Naive thymus-derived CD8-positive, alpha-beta T cell (primary cell): ENCODE measurements at places on chromosomes 11 and 22.

- DNase-seq = no peak
Measured at GRCh38 chr11:83544846-83545245, 258.7 kb upstream of the CCDC90B start.

DNA sequence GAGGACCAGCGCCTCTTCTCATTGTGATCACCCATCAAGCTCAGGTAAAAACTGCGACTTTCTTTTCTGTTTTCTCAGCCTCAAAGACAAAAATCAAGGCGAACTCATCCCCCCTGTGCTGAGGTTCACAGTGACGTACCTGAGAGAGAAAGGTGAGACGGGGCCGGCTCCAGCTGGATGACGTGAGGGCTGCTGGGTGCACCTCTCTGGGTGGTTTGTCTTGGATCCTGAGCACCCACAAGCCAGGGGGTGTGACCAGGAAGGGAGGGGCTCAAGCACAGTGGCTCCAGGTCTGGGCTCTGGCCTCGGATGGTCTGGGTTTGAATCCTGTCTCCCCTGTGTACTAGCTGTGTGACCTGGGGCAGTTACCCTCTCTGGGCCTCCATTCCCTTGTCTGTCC is 92.8 kb downstream of the ARHGAP8 start:
- no peak for DNase-seq

GRCh38 chr11:72700146-72700545 is 25.9 kb upstream of the PDE2A start:
- DNase-seq = no peak

DNA sequence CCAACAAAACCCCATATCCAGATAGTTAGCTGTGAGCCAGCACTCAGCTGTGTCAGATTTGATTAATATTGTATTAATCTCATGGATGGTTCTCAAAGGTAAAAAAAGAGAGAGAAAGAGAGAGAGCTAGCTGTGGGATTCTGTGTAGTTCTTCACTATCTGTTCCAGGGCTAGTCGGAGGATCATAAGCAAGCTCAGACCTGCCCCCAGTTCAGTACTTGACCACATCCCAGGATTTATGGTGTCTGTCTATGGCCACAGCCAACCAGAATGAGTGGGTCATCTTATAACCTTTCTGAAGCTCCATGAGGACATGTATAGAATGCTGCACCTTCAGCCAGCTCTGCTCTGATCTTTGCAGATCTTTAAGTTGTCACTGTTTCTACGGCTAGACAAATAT is 13.5 kb upstream of the B3GNT6 start:
- no peak for DNase-seq

GRCh38 chr11:65834202-65834601 is 439 bp downstream of the SNX32 start:
- DNase-seq = no peak

GRCh38 chr11:1922481-1923081 is 3.1 kb downstream of the TNNT3 start:
- DNase-seq = no peak

DNA sequence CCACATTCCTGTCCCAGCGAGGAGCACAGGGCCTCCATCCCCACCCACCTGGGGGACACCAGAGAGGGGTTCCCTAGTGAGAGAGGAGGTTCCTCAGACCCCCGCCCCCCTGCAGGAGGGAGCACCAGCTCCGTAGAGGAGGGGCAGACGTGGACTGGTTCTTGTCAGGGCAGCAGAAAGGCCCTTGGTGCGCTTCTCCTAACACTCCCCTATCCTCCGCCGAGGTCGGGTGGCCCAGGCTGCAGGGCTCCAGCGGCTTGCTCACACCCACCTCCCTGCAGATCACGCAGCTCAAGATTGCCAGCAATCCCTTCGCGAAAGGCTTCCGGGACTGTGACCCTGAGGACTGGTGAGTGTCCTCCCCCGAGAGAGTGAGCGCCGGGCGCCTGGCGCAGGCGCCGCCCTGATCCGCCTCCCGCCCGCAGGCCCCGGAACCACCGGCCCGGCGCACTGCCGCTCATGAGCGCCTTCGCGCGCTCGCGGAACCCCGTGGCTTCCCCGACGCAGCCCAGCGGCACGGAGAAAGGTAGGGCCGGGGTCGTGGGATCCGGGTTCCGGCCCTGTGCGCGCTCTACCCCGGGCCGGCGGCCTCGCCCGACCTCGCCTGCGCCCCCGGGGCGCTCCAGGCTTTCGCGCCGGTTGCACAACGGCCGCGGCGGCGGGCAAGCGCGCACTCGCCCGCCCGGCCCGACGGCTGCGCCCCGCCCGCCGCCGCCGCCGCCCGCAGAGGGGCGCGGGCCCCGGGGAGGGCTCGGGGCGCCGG is 5.1 kb downstream of the TBX1 start:
- no peak for DNase-seq

DNA sequence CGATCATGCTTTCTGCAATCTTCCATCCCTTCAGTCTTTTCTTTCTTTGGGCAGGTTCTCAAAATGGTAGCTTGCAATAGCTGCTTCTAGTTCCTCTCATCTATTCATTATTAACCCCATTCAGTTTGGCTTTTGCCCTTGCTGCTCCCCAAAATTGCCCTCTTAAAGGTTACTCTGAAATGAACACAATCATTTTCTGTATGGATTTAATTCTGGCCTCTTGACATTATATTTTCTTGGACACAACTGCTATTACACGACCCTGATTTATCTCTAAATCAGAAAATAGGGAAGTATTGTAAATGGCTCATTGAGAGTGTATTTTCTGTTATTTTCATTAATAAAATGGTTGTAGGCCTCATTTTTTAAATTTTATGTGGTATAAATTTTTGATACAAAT is at the start of gene ANGPTL5:
TSS of gene ANGPTL5 (minus strand) at position 101 of the 400 bp plus-strand sequence. CDS start 8,613 bp downstream, outside the sequence.
- DNase-seq = no peak

DNA sequence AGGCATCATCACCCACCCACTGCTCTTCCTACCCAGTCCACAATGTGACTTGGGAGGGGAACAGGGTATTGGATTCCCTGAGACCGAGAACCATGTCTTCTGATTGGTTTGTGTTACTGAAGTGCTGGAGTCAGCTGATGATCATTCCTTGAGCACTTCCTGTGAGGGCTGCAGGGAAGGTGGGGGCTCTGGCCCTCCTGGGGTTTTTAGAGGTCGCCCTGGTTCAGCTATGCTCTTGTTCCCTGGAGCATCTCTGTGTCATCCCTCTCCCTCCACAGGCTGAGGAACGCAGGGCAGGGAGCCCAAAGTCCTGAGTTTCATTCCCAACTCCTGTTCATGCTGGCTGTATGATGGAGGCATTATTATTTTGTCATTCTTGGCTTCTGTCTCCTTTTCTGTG is 6.7 kb downstream of the ZC3H7B start:
- DNase-seq = no peak

- DNase-seq = no peak
Measured at GRCh38 chr11:57134284-57134683, 47.5 kb upstream of the LRRC55 start.

- no peak for DNase-seq
Measured at GRCh38 chr11:6620636-6621035, 1.4 kb upstream of the TPP1 start.

DNA sequence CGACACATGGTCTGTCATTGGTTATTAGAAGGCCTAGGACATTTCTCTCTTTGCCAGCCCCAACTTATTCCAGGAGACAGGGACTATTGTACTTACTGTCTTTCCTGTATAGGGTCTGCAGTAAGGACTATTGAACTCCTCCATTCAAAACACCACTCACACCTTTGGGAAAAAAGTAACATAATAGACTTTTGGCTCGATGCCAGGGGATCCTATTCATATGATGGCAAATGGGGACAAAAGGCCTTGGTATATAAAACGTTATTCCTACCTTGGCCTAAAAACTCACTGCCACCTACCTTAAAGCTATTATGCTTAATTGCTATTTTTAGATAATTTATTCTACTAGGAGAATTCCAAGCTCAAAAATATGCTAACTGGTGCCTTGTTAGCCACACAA is 6.3 kb upstream of the NDUFC2 start:
- DNase-seq = no peak

DNA sequence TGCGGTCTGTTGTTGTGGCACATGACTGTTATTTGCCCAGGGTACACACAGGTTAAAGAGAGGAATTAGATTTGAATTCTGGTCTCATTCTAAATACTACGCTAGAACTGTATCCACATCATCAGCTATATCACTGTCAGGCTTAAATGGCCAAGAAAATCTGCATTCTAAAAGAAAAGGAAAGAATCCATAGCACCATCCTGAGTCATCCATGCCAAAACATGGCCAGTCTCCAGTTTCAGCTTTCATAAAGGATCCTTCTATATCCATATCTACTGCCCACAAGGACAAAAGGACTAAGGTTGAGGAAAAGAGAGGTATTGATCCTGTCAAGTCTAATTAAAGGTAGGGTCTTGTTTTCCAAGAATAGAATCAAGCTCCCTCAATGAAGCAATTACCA is 73.6 kb upstream of the GDPD4 start:
- no peak for DNase-seq

- no peak for DNase-seq
Measured at GRCh38 chr11:116715383-116715782, 57.4 kb downstream of the BUD13 start.

DNA sequence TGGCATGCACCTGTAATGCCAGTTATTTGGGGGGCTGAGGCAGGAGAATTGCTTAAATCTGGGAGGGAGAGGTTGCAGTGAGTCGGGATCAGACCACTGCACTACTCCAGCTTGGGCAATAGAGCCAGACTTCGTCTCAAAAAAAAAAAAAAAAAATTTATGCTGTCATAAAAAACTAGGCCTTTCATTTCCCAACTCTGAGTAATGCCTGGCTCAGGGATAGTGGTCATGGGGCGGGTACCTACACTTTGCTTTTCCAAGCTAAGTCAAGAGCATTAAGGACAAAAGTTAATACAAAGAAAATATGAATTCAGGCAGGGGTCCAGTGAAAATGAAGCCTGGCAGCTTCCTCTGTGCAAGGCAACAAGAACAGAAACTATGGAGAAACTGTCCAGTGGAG is 16.3 kb downstream of the CPSF7 start:
- DNase-seq = no peak

DNA sequence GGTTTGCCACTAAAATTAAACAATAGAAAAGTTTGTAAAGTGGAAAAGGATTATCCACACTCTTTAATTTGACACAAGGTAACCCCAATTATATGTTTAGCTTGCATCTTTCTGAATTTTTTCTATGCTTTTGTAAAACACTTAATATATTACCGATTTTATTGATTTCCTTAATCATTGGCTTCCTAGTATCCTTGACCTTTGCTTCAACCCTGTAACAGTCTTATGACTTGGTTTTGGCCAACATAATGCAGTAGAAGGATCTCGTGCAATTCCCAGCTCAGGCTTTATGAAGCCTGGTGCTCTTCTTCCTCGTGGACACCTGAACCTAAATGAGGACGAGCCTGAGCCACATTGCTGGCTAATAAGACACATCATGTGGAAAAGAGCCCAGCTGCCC is 23.6 kb upstream of the CASP4 start:
- DNase-seq = no peak

GRCh38 chr11:2089536-2090165 is 49.5 kb downstream of the IGF2 start:
- DNase-seq = peak; percentile 31

- peak; percentile 43 for DNase-seq
Measured at GRCh38 chr22:50443197-50443596, 31.6 kb downstream of the SBF1 start.

GRCh38 chr22:39247361-39247760 is 2.6 kb upstream of the PDGFB start:
- DNase-seq = no peak

DNA sequence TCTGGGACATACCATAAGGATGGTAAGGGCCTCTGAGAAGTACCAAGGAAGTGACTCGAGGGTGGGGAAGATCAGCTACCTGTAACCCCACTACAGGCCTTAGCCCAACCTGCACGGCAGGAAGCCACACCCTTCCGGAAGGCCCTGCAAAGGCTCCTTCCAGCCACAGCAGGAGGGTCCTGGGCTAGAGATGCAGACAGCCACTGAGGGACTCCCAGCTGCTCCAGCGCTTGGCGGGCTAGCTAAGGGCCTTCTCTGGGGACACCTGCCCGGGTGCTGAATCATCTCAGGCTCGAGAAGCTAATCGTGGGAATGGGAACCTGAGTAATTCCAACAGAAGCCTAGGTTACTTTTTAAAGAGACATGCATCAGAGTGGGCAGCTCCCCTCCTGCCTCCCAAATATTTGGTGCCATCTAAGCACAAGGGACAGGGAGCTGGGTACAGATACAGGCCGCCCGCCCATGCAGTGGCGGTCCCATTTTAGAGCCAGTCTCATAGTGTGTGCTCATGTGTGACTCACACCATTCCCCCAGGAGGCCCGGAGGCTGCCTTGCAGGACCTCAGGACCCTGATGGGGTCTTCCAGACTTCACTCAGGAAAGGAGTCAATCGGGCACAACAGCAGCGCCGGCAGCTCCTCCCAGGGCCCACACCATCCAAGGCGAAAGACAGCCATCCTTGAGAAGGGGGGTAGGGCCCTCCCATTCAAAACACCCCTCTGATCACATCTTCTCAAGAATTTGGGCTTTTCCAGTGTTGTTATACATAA is 8.0 kb downstream of the MYH9 start:
- peak; percentile 83 for DNase-seq

DNA sequence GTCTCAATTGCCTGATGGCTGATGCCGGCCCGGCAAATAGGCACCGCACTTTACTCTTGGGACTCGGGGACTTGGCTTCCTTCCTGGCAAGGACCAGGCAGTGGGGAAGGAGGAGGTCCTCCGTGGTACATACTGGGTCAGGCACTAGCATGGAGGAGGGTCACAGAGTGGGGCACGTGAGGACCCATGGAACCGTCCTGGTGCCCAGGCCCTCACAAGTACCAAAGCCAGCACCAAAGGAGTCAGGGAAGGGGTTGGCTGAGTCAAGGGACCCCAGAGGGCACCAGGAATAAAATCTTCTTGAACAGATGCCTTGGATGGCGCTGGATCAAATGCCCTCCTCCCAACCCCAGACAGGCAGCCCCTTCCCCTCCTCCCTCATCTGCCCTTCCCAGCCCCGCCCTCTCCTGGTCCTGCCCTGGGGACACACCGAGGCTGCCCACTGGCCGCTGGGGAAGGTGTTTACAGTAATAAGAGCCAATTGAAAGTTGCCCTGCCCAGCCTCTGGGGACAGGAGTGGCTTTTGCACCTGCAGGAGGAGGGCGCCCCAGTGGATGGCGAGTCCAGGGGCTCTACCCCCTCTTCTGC is 5.6 kb upstream of the CARNS1 start:
- no peak for DNase-seq

GRCh38 chr22:45263463-45264269 is 21.1 kb upstream of the UPK3A start:
- DNase-seq = no peak

- DNase-seq = no peak
Measured at GRCh38 chr11:3197044-3197695, 21.4 kb downstream of the MRGPRG start.

DNA sequence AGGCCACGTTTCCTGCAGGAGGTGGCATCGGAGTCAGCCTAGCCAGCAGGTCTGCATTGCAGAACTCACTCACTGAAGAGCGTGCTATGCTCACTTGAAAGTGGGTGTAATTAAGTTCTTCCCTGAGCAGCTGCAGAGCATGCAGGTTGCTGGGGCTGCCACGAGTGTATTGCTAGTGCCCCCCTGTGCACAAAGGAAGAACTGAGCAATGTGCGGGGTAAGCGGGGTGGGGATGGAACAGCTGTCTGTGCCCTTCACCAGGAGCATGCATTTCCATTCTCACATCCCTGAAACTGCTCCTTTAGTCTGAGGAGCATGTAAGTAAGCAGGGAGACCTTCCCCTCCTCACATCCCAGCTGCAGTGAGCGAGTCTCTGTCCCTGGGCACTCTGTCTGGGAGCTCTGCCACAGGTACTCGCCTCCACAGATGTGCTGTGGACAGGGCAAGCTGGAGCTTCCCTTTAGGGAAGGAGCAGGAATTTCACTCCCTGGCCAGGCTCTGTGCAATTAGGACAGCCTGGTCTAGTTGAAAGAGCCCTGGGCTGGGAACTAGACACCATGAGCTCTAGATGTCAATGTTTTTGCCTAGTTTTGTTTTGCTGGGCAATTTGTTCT is 1031.8 kb downstream of the NTM start:
- no peak for DNase-seq
